Vagina (tissue), 2 donors: ENCODE measurements at places on chromosomes 1 and 21.

DNA sequence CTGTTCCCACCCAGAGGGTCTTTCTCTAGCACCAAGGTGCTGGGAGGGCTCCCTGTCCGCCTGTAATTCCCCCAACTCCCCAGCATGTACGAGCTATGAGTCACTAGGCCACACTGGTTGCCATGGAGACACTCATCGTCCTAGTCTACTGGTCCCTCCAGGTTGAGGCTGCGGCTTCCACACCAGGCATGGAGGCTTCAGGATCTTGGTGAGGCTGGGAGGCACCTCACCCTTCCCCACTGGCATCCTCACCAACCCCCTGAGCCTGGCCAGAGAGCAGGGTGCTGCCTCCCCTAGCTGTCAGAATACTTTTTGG, 75.6 kb upstream of the KAZN start:
- DNase-seq: no peak

- DNase-seq: no peak
Measured at GRCh38 chr1:244092964-244093638, 42.0 kb downstream of the ZBTB18 start.

- DNase-seq: peak; percentile 77
Measured at GRCh38 chr1:111731956-111732355, 7.2 kb downstream of the INKA2 start.

- DNase-seq: no peak
Measured at GRCh38 chr21:36430841-36431240, 45.6 kb downstream of the CHAF1B start.

DNA sequence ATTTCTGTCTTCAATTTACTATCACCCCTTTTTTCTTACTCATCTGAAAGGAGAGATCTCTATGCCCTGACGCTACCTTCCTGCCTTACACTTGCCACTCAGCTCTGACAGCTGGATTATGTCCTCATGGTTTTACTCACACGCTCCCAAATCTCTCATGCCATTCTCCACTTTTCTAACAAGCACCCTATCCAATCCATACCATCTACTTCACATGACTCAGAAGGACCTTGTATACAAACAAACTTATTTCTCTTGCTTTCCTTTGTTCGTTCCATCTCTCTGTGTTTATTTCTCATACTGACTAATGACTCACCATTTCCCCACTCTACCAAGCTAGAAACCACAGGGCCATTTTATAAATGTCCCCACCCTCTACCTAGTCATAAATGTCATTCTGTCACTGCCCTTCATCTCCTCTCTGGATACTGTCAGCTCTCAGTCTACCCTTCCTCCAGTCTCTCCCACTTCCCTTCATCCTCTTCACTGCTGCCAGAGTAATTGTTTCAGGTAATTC, 87.3 kb downstream of the USP24 start:
- DNase-seq: no peak

DNA sequence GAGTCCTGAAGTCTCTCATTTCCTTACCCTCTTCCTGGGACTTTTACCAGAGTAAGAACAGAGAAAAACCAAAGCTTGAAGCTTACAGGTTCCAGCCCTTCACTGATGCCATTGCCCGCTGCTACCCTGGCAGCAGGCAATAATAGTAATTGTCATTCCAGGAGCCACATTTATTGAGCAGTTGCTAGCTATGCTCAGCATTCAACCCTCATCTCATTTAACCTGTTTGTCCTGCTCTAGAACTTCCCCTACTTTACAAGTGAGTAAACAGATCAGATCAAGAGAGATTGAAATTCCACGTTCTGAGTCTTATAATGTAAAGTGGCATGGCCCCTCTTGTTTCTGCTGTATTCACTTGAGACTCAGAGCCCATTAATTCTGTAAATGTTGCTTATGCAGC, 80.4 kb downstream of the ATP1A1 start:
- no peak for DNase-seq
